Thoracic aorta (tissue), 2 donors: ENCODE measurements at places on chromosomes 4 and X. TPM values are rescaled to one million over a fixed set of nuclear protein-coding genes. Genes with fewer than 3 reads are reported as not detected.

DNA sequence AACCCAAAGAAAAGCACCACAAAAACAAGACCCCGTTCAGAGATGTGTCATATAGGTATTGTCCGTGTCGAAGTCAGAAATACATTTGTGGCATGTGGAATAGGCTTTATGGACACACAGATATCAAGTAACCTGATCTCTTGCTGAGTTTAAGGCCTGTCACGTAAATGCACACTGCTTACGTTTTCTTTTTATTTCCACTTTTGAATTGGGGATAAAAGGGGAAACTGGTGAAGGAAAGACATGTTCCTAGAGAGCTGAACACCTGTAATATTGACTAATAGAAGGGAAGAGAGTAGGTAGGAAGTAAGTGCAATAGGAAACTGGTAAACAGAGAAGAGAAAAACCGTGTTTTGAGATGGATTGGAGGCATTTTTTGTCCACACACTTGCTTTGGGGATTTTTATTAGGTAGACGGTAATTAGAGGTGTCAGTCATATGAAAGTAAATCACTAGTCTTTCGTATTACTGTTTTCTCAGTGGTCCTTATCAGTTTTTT is 24.9 kb downstream of the TMEM131L start:
- no peak overlapping the region for H3K27ac ChIP-seq
- no peak for DNase-seq
- no peaks in the 10 kb centered on the region for H3K27me3 ChIP-seq
- H3K4me3 ChIP-seq: no peak overlapping the region

- H3K4me3 ChIP-seq: no peak overlapping the region
- H3K4me1 ChIP-seq: peaks cover 8% of the 10 kb centered on the region
- no peaks in the 10 kb centered on the region for H3K36me3 ChIP-seq
- DNase-seq: no peak
Observed at GRCh38 chrX:153649915-153650782, 3.1 kb downstream of the DUSP9 start.

- no peaks in the 10 kb centered on the region for H3K36me3 ChIP-seq
- DNase-seq: no peak
- no peaks in the 10 kb centered on the region for H3K27me3 ChIP-seq
- H3K4me3 ChIP-seq: no peak overlapping the region
- no peak overlapping the region for H3K27ac ChIP-seq
- H3K4me1 ChIP-seq: no peaks in the 10 kb centered on the region
Observed at GRCh38 chr4:3306450-3306849, 13.6 kb downstream of the RGS12 start.

- DNase-seq: no peak
- no peaks in the 10 kb centered on the region for H3K36me3 ChIP-seq
- H3K4me3 ChIP-seq: no peak overlapping the region
- H3K27ac ChIP-seq: no peak overlapping the region
Observed at GRCh38 chr4:52979821-52980590, 117.9 kb downstream of the RASL11B start.

DNA sequence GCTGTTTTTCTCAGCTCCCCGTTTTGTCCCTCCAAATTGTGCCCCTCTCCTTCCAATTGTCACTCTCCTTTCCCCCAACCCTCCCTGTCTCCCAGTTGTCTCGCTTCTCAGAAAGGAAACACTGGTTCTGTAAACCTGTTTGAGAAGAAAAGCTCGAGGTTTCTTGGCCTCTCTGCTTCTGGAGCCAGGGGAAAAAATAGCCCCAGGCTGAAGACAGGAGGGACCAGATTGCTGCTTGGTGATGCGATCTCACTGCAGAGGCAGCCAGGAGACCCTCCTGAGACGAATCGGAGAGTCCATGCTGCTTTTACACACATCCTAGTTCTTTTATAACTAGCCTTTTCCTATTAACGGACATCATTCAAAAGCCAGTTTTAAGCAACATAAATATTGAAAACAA is 21.2 kb downstream of the TRIML1 start:
- H3K27me3 ChIP-seq: no peaks in the 10 kb centered on the region
- H3K27ac ChIP-seq: no peak overlapping the region
- DNase-seq: no peak
- H3K4me1 ChIP-seq: no peaks in the 10 kb centered on the region

GRCh38 chrX:134528960-134529359 is 69.0 kb downstream of the HPRT1 start:
- H3K4me1 ChIP-seq: no peaks in the 10 kb centered on the region
- no peak overlapping the region for H3K4me3 ChIP-seq
- no peaks in the 10 kb centered on the region for H3K36me3 ChIP-seq
- no peak for DNase-seq
- H3K27ac ChIP-seq: no peak overlapping the region
- H3K27me3 ChIP-seq: no peaks in the 10 kb centered on the region

GRCh38 chrX:19443869-19444526 is 71.3 kb downstream of the MAP3K15 start:
- no peaks in the 10 kb centered on the region for H3K36me3 ChIP-seq
- no peak overlapping the region for H3K27ac ChIP-seq
- H3K4me1 ChIP-seq: no peaks in the 10 kb centered on the region
- H3K4me3 ChIP-seq: no peak overlapping the region
- no peaks in the 10 kb centered on the region for H3K27me3 ChIP-seq

The GYG2 gene
- 1.5 TPM for total RNA-seq

DNA sequence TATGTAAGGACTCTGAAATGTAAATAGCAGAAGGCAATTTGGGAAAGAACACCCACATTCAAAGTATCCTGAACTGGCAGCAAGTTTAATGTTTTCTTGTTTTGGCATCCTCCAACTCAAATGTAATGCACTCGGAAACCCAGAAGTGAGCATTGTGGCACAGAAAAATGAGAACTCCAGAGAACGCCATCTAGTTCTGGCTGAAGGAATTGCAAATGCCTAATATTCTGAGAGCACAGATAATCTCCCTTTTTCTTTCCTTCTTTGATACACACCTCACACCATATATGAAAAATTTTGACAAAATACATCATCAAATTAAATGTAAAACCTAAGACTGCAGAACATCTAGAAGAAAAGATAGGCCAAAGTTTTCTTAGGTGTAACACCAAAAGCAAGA is 52.1 kb downstream of the PWWP3B start:
- no peak overlapping the region for H3K27ac ChIP-seq
- DNase-seq: no peak
- no peaks in the 10 kb centered on the region for H3K27me3 ChIP-seq
- no peaks in the 10 kb centered on the region for H3K4me1 ChIP-seq
- H3K4me3 ChIP-seq: no peak overlapping the region

DNA sequence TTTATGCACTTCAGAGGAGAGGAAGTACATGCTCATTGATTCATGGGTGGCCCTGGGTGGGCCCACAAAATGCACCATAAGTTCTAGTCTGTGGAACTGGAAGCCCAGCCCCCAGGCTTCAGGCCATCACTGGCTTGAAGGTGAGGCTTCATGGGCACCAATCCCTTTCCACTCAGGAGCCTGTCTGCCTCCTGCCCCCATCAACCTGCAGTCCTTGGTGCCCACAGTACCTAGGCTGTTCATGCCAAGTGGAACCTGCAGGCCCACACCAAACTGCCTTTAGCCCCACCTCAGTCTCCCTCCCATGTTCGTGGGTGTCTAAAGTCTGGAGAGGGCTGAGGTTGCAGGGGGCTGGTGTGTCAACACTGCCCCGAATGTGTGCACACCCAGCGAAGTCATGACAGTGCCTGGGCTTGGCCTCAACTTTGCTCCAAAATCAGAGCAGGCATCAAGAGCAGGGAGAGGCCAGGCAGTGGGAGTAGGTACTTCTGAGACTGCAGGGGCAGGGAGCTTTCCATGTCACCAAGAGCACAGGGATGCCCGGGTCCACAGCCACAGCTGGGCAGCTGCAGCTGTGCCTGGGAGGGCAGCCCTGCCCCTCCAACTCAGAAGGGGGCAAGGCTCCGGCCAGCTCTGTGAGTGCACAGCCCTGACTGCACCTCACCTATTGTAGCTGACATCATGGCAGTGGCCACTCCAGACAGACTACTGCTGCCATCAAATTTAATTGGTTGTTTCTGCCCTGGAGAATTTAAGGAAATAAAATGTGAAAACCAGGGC is 1250.4 kb upstream of the IGFBP7 start:
- no peak overlapping the region for H3K27ac ChIP-seq
- H3K27me3 ChIP-seq: no peaks in the 10 kb centered on the region
- no peaks in the 10 kb centered on the region for H3K4me1 ChIP-seq
- no peak for DNase-seq
- no peaks in the 10 kb centered on the region for H3K36me3 ChIP-seq

The ADH4 gene
- 0.92 TPM for total RNA-seq

- no peak for DNase-seq
- H3K36me3 ChIP-seq: no peaks in the 10 kb centered on the region
- H3K27me3 ChIP-seq: no peaks in the 10 kb centered on the region
- no peak overlapping the region for H3K27ac ChIP-seq
- H3K4me1 ChIP-seq: no peaks in the 10 kb centered on the region
Observed at GRCh38 chr4:166655705-166656104, 578.6 kb downstream of the SPOCK3 start.

DNA sequence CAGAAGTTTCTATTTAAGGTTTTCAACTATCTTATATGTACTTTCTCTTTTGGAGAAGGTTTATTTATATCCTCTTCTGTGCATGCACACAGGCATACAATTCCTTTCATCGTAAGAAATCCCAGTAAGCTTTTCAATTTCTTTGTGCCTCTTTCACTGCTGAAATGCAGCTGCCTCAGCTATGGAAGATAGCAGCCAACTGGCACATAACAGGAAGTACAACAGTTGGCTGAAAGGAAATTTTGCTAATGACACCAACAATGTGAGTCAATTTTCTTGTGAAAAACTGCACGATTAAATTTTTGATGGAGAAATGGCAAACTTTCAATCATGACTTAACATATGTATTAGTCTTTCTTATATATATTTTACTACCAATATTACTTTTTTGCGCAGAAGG is 74.5 kb upstream of the PAQR3 start:
- H3K36me3 ChIP-seq: no peaks in the 10 kb centered on the region
- DNase-seq: no peak
- no peak overlapping the region for H3K27ac ChIP-seq
- no peak overlapping the region for H3K4me3 ChIP-seq

The HTR2C gene
- not detected for total RNA-seq

GRCh38 chrX:43703211-43703791 is 47.2 kb downstream of the MAOA start:
- no peak overlapping the region for H3K4me3 ChIP-seq
- H3K27me3 ChIP-seq: no peaks in the 10 kb centered on the region
- peaks cover 57% of the 10 kb centered on the region for H3K4me1 ChIP-seq
- DNase-seq: no peak
- H3K27ac ChIP-seq: peak overlapping the region; percentile 75
